ELF-1 (cell line): ENCODE measurements at places on chromosomes 6 and 20.
A peak's percentile ranks its signal among the peaks of the same experiment; 100 is the strongest.

DNA sequence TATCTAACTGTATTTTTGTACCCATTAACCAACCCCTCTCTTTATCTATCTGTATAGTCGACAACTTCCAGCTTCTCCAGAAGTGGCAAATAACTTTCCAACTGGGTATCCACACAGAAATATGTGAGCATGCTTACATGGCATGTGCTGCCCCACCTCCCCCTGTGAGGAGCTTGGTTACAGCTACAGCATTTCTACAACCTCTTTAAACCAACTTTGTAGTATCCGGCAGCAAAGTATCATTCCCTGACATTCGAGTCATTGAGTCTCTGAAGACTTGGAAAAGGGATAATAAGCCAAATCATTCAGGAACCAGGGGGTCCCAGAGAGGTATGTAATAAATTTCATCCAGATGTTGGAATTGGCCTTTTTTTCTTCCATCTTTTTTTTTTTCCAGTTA, 48.2 kb upstream of the ASIP start:
- DNase-seq: no peak

DNA sequence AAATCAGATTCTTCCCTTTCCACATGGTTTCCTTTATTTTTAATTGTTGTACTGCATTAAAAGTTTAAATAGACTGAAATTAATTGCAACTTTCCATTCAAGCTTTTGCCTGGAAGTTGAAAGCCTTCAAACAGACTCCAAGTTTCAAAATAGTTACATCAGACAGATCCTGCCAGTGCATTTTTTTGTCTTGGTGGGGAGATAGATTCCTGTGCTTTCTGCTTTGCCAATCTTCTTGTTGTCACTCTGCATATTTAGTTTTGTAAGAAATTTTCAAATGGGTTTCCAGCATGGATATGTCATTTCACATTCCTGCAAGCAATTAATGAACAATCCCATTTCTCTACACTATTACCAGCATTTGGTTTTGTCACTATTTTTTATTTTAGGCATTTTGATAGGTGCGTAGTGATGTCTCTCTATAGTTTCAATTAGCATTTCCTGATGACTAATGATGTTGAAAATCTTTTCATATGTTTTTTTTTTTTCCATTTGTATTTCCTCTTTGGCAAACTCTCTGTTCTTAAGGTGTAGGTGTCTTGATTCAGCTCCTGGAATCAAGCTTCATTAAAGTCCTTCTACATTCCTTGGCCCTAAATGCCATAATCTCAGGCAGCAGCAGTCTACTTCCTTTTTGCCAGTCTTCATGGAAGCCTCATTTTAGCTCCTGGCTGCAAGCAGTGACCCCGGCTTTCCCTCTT, 40.5 kb downstream of the SCP2D1 start:
- no peak for DNase-seq

DNA sequence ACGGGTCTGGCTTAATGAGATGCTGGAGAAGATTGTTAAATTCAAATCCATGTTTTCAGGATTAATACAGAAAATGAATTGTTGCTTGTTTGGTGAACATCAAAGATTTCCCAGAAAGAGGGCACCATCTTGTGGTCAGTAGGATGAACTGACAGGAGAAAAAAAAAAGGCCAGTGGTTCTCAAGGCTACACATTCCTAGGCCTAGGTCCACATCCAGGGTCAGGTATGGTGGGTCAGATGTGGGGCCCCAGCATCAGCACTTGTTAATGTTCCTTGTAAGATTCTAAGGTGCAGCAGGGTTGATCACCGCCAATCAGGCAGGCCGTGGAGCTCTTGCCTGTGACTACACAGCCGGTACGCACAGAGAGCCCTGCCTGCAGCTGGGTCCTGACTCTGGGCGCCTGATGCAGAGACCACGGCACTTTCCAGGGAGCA, 34.0 kb upstream of the FOXO3 start:
- DNase-seq: peak; percentile 50

GRCh38 chr6:90364286-90364685, 67.6 kb upstream of the BACH2 start:
- DNase-seq: no peak

DNA sequence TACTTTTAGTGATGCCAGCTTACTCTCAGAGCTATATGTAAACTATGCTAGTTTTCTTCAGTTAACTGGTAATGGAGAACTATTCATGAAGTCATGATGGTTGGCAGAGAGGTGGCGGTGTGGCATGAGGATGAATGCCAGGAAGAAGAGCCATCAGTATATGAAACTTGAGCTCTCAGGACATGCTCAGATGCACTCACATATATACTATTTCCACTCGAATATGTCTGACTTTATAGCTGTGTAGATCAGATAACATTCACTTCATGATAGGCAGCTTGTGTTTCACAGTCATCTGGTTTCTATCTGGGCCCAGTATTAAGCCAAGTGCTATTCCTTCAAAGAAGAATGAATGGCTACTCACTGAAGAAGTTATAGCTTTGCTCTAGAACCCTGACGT, 46.2 kb upstream of the CEP85L start:
- DNase-seq: no peak

DNA sequence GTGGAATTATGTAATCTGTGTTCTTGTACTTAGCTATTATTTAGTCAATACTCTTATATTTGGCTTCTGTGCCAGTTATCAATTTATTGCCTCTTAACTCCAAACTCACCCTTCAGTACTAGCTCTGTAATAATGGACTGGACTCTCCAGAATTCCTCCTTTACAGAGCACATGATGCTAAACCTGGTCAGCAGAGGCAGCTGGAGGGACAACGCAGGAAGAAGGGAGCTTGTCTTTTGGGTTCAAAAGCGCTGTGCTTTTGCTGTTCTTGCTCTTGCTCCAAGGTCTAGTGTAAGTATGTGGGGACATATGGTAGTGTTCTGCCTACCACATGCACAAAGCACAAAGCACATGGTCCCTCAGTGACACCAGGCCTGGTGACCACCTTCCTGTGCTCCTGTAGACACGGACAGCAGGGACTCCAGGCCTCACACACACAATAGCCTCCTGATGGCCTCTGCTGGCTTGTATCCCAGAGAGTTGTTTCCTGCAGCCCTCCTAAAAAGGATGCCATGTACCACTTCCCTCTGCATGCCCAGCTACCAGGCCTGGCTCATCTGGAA, 46.1 kb downstream of the CHD6 start:
- DNase-seq: no peak
